ENCODE measurements at places on chromosomes 3 and 15. TPM values are rescaled to one million over a fixed set of nuclear protein-coding genes. Genes with fewer than 3 reads are reported as not detected.

- no peaks in the 10 kb centered on the region for H3K36me3 ChIP-seq
- H3K27ac ChIP-seq, result no peak overlapping the region
- H3K4me1 ChIP-seq, result no peaks in the 10 kb centered on the region
- H3K27me3 ChIP-seq, result no peaks in the 10 kb centered on the region
- H3K4me3 ChIP-seq, result no peak overlapping the region
- DNase-seq, result no peak
Measured at GRCh38 chr3:40167958-40168357, 141.5 kb upstream of the EIF1B start.

MAPKAPK3 gene
- 106 TPM for total RNA-seq

DNA sequence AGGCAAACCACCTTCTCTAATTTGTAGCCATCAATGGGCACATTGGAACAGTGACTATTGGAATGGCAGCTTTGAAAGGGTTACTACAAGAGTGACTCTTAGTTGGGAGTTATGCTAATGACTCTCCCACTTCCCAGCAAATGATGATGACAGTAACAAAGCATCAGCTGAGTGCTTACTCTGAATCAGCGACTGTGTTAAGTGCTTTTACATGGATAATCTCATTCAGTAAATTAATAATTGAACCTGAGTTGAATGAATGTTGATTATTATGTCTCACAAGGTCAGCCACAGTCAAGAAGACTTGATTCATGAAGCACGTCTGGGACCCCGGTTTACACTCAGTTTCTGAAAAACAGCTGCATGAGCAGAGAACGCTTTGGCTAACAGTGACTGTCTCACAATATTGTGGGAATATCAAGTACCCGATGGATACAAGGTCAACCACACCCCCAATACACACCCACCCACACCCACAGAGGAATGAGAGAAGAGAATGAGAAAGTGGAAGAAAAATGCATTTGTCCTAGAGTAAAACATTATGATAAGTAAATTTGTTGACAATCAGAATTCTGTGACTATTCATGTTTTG is 242.0 kb upstream of the FEZF2 start:
- no peak for DNase-seq
- peaks cover 14% of the 10 kb centered on the region for H3K27me3 ChIP-seq
- no peak overlapping the region for H3K4me3 ChIP-seq
- H3K36me3 ChIP-seq, result no peaks in the 10 kb centered on the region
- no peak overlapping the region for H3K27ac ChIP-seq

DNA sequence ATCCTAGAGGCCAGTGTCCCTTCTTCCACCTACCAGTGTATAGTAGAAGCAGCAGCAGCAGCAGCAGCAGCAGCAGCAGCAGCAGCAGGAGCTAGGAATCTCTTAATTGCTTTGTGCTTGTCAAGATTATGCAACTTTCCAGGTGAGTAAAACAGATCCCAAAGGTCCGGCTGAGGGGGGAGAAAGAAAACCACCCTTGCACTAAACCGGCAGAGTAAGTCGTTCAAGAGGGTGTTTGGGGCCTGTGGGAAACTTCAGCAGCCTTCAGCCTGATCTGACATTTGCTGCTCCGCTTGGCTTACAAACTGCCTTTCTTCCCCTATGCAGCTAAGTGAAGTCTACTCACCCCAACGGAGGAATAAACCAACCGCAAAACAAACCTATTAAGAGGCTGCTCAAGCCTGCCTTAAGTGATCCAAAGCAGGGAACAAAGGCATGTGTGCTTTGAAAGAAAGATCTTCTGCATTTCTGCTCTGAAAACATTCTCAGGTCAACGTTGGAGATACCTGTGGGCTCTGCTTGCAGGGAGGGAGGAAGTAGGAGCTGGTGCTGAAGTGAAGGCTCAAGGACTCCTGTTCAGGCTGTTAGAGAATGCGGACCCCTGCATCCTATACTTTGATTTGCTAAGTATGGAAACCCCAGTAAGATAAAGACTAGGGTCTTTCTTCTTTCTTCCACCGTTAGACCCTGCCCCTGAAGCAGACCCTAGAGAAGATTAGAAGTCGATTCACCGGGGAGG is 35.7 kb upstream of the DLG1 start:
- no peaks in the 10 kb centered on the region for H3K4me1 ChIP-seq
- DNase-seq, result no peak
- H3K4me3 ChIP-seq, result no peak overlapping the region
- no peaks in the 10 kb centered on the region for H3K36me3 ChIP-seq

GRCh38 chr3:113167825-113168801 is 43.2 kb upstream of the BOC start:
- H3K36me3 ChIP-seq, result no peaks in the 10 kb centered on the region
- no peaks in the 10 kb centered on the region for H3K27me3 ChIP-seq
- no peaks in the 10 kb centered on the region for H3K4me1 ChIP-seq
- H3K27ac ChIP-seq, result no peak overlapping the region
- DNase-seq, result no peak

- H3K27ac ChIP-seq, result no peak overlapping the region
- no peaks in the 10 kb centered on the region for H3K4me1 ChIP-seq
- no peaks in the 10 kb centered on the region for H3K27me3 ChIP-seq
Measured at GRCh38 chr15:68655686-68656437, 77.1 kb downstream of the CORO2B start.

CCDC174 gene
- 20.7 TPM for total RNA-seq

DNA sequence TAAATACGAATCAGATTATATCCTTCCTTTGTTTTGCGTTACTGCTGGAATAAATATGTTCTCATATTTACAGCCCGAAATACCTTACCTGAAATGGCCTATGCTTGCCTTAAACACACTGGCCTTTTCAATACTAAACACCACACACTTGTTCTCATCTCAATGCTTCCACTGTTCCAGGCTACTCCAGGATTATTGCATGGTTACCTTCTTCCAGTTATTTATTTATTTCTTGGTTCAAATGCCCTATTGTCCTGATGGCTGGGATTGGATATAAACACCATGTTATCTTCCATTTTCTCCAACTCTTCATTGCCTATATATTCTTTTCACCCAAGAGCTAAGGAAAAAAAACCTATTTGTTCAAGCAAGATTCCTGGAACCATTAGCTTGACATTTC is 125.3 kb downstream of the SI start:
- H3K4me1 ChIP-seq, result no peaks in the 10 kb centered on the region
- DNase-seq, result no peak
- no peaks in the 10 kb centered on the region for H3K27me3 ChIP-seq
- no peaks in the 10 kb centered on the region for H3K36me3 ChIP-seq
- H3K4me3 ChIP-seq, result no peak overlapping the region
- no peak overlapping the region for H3K27ac ChIP-seq
